Stomach (tissue), 19 donors: ENCODE measurements at places on chromosomes 2 and 18. TPM values are rescaled to one million over a fixed set of nuclear protein-coding genes. Genes with fewer than 3 reads are reported as not detected.

DNA sequence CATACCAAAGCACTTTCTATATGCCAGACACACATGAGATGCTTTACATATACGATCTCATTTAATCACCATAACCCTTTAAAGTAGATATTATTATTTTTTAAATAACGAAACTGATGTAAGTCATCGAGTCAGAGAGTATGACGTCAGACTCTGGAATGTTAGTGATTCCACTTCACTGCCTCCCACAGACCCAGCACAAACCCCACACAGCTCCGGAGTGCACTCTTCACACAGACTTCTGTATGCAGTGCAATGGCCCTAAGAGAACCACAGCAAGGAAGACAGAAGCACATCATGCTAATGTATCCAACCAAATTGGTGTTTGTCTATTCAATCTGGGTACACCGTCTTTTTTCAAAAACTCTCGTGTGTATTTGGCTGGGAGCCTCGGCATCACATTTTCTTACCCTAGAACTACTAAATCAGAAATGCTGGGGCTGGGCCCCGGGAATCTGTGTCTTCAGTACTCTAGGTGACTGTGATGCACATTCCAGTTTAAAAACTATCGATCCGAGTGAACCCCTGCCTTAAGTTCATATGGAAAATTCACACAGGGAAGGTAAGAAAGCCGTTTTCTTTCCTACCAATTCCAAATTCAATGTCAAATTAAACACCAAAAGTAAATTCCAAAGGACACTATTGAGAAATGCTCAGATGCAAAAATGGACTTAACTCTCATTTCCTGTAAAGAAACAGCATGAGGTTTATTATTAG lies 117.7 kb upstream of the ACVR1C start:
- H3K4me1 ChIP-seq: peaks cover 14% of the 10 kb centered on the region
- no peak for DNase-seq
- H3K27ac ChIP-seq: no peak overlapping the region
- peaks cover 27% of the 10 kb centered on the region for H3K36me3 ChIP-seq

GRCh38 chr2:203438528-203438927 lies 96.6 kb downstream of the RAPH1 start:
- DNase-seq: no peak
- H3K36me3 ChIP-seq: peaks cover 14% of the 10 kb centered on the region
- no peaks in the 10 kb centered on the region for H3K4me1 ChIP-seq
- H3K27me3 ChIP-seq: no peaks in the 10 kb centered on the region
- no peak overlapping the region for H3K27ac ChIP-seq
- no peak overlapping the region for H3K4me3 ChIP-seq

GRCh38 chr18:45349019-45349418 lies 266.3 kb upstream of the SLC14A2 start:
- H3K4me1 ChIP-seq: no peaks in the 10 kb centered on the region
- no peak overlapping the region for H3K27ac ChIP-seq
- H3K27me3 ChIP-seq: no peaks in the 10 kb centered on the region

GRCh38 chr2:102369866-102370265 lies 14.3 kb downstream of the IL18R1 start:
- H3K4me1 ChIP-seq: no peaks in the 10 kb centered on the region
- H3K4me3 ChIP-seq: no peak overlapping the region
- H3K27me3 ChIP-seq: no peaks in the 10 kb centered on the region
- H3K36me3 ChIP-seq: peaks cover 20% of the 10 kb centered on the region
- no peak for DNase-seq
- no peak overlapping the region for H3K27ac ChIP-seq

GRCh38 chr2:190458352-190459107 lies 50.4 kb downstream of the MFSD6 start:
- DNase-seq: no peak
- no peaks in the 10 kb centered on the region for H3K27me3 ChIP-seq
- no peak overlapping the region for H3K4me3 ChIP-seq

AMER3 gene
- polyA plus RNA-seq: 0.61 TPM

UGT1A3 gene
- not detected for polyA plus RNA-seq

ANKRD44 gene
- 1.2 TPM for polyA plus RNA-seq

GCG gene
- 0.50 TPM for polyA plus RNA-seq
